ENCODE measurements at places on chromosomes 4 and X. TPM values are rescaled to one million over a fixed set of nuclear protein-coding genes. Genes with fewer than 3 reads are reported as not detected.

SHISA3 gene
- total RNA-seq = 17.2 TPM

MAOB gene
- not detected for total RNA-seq

MAGEA11 gene
- total RNA-seq = not detected

XAGE1A gene
- total RNA-seq = not detected

CT45A10 gene
- total RNA-seq = not detected

AMBN gene
- total RNA-seq = not detected
